Left lobe of liver (tissue), 2 donors: ENCODE measurements at places on chromosomes 5 and 9.

- no peak for DNase-seq
These were observed 14.6 kb downstream of the MRPS27 start for GRCh38 chr5:72305194-72306142.

DNA sequence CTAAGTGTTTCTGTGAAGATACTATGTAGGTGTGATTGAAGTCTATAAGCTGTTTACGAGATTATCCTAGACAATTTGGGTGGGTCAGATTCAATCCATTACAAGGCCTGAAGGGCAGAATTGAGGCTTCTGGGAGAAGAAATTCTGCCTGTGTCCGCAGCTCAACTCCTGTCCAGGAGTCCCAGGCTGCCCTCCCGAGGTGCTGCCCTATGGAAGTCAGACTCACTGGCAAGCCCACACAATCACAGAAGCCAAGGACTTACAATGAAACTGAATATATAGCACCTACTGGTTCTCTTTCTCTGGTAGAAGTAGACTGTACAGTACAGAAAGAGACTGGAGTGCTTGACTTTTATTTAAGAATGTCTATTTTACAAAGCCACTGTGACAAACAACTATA lies 74.5 kb downstream of the EPB41L4A start:
- DNase-seq, result no peak

DNA sequence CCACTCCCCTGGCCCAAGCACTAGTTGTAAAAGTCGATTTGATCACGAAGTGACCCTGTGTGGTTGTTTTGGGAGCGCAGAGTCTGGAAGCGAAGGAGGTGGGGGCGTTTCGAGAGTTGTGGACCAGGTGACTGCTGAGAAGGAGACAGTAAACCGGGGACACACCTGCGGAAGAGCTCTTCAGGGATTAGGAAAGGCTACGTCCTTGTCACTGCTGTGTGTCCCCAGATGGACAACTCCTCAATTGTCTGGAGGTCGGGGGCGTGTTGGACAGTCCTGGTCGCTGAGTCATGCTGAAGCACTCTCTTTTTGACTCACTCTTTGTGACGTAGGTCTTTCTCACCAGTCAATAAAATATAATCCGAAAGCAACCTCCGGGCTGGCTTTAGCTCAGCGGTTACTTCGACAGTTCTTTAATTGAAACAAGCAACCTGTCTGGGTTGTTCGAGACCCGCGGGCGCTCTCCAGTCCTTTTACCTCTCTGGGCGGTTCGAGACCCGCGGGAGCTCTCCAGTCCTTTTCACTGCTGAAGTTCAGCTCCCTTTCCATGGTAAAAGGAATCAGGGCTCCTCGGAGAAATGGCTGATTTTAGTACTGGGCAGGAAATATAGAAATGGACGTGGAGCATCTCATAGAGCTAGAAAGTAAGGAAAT lies 10.8 kb downstream of the ZMAT2 start:
- DNase-seq, result peak; percentile 92

DNA sequence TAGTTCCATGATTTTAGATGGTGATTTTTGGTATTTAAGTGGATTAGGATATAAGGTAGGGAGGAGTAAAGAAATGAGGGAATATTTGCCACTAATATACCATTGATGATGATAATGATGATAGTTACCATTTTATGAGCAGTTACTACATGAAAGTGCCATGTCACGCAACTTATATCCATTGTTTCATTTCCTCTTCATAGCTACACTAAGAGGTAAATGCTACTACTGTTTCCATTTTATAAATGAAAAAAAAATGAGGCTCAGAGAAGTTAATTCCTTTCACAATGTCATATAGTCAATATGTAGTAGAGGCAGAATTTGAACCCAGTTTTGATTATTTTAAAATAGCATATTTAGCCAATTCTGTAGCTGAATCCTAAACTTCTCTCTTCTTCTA lies 112.2 kb upstream of the ADRA1B start:
- DNase-seq, result no peak

GRCh38 chr9:126456441-126457174 lies 130.0 kb downstream of the MVB12B start:
- no peak for DNase-seq
